ENCODE measurements at places on chromosomes 16 and 17. TPM values are rescaled to one million over a fixed set of nuclear protein-coding genes. Genes with fewer than 3 reads are reported as not detected.
A peak's percentile ranks its signal among the peaks of the same experiment; 100 is the strongest.

DNA sequence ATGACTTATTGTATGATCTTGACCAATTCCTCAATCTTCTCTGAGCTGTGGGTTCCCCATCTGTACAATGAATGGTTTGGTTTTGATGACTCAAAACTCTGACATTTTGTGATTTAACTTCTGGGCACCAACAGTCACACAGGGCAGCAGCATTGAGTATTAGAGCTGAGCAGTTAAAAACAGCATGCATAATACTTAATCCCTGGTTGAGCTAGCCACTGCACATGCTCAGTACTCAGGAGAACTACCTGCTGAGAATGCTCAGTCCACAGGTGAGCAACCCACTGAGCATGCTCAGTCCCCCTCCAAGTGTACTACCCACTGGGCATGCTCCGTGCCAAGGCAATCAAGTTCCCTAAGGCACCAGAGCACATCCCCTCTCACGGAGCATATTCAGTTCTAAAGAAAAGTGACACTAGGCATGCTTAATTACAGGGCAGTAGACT lies 68.7 kb downstream of the AIPL1 start:
- no peaks in the 10 kb centered on the region for H3K27me3 ChIP-seq
- H3K27ac ChIP-seq, result no peak overlapping the region
- no peak for DNase-seq
- H3K4me1 ChIP-seq, result peaks cover 5% of the 10 kb centered on the region
- no peak overlapping the region for H3K4me3 ChIP-seq

- peaks cover 4% of the 10 kb centered on the region for H3K4me1 ChIP-seq
- DNase-seq, result no peak
- H3K27me3 ChIP-seq, result peaks cover 27% of the 10 kb centered on the region
- H3K4me3 ChIP-seq, result no peak overlapping the region
Measured at GRCh38 chr17:49580055-49580721, 4.5 kb downstream of the NXPH3 start.

DNA sequence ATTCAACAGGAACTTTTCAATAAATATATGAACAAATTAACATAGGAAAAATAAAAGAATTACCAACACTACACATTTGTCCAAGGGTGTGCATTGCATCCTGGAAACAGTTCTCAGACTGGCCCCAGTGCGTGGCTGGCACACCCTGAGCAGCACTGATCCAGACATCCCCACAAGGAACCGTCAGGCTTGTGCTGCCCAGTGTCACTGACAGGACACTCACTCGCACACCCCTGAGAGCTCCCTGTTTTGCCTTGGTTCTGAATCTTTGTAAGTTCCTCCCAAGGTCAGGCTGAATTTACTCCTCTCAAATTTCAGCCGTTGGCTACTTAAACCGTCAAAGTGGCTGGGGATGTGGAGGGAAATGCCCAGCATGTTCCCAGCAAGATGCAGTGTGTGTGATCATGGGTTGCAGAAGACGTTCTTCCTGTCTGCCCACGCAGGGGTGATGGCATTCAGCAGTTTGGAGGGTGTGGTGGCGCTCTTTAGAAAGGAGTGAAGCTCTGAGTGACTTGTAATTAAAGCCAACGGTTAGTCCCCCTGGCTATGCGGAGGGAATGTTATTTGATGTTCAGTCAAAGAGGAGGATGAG lies 1.7 kb downstream of the MT2A start:
- peaks cover 33% of the 10 kb centered on the region for H3K27me3 ChIP-seq
- DNase-seq, result no peak

DNA sequence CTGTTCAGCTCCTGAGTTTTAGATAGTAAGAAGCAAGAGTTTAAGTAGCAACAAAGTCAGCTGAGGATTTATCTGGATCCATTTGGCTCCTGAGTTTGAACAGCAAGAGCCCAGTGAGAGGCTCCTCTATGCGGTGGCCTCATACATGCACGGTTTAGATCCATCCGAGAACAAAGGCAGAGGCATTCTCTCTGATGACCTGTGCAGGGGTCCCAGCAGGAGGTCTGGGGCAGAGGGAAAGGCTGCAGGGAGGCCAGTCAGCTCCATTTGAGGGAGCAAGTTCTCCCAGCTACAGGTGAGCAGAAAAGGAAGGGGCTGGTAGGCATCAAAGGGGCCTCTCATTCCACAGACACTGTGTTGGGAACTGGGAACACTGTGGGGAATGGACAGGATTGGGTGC lies 16.5 kb downstream of the PITPNM3 start:
- H3K4me3 ChIP-seq, result no peak overlapping the region
- no peak overlapping the region for H3K27ac ChIP-seq
- H3K36me3 ChIP-seq, result no peaks in the 10 kb centered on the region
- H3K4me1 ChIP-seq, result no peaks in the 10 kb centered on the region
- no peak for DNase-seq

ZFP1 gene
- total RNA-seq, result 21.8 TPM

DNA sequence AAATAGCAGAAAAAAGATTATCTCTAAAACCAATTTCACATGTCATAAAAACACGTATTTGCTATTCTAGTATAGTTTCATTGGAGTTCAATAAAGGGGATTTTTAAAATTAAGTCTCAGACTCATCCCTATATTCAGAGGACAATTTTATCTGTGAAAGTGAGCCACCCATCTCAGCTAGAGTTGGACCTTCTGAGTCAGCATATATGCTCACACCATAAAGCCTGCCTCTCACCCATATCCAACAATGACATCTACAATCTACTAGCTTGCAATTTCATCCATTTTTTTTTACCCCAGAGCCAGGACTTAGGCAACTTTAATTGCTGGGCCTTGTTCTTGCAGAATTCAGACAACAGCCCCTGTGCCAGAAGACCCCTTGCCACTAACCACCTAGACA lies 165.3 kb upstream of the DYNLRB2 start:
- no peaks in the 10 kb centered on the region for H3K4me1 ChIP-seq
- peaks cover 21% of the 10 kb centered on the region for H3K27me3 ChIP-seq
- H3K36me3 ChIP-seq, result no peaks in the 10 kb centered on the region
- H3K27ac ChIP-seq, result no peak overlapping the region
- no peak overlapping the region for H3K4me3 ChIP-seq

DNA sequence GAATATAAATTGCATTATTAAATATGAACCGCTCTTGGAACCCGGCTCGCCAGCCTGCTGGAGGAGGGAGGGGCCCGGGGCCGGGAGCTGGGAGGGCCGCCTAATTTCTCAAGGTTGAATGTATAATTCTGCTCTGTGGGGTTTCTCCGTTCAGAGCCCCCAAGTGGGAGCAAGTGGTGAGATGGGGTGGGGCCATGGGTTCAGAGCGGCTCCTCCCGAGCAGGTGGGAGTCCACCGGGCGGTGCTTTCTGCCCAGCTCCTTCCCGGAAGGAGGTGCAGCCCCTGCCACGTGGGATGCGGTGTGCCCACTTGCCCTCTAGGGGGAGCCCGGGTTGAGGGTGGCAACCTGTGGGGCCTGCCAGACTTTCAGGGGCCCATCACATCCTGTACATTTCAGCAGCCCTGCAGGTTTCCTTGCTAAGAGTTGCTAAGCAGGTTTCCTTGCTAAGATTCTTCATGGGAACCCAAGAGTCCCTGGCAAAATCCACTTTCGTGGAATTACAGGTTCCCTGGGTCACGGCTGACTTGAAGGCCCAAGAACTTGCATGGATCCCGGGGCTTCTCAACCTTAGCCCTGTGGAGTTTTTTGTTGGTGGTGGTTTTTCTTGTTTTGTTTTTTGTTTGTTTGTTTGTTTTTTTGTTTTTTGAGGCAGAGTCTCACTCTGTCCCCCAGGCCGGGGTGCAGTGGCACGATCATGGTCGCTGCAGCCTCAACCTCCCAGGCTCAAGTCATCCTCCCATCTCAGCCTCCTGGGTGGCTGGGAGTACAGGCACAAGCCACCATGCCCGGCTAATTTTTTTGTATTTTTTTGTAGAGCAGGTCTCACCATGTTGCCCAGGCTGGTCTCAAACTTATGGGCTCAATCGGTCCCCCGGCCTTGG lies 196.7 kb upstream of the GSE1 start:
- H3K27ac ChIP-seq, result no peak overlapping the region
- no peaks in the 10 kb centered on the region for H3K27me3 ChIP-seq
- H3K4me3 ChIP-seq, result no peak overlapping the region
- H3K4me1 ChIP-seq, result peaks cover 21% of the 10 kb centered on the region
- no peaks in the 10 kb centered on the region for H3K36me3 ChIP-seq
- peak; percentile 76 for DNase-seq

GRCh38 chr17:1481736-1482135 lies 10.8 kb downstream of the MYO1C start:
- DNase-seq, result no peak
- peaks cover 20% of the 10 kb centered on the region for H3K36me3 ChIP-seq

DNA sequence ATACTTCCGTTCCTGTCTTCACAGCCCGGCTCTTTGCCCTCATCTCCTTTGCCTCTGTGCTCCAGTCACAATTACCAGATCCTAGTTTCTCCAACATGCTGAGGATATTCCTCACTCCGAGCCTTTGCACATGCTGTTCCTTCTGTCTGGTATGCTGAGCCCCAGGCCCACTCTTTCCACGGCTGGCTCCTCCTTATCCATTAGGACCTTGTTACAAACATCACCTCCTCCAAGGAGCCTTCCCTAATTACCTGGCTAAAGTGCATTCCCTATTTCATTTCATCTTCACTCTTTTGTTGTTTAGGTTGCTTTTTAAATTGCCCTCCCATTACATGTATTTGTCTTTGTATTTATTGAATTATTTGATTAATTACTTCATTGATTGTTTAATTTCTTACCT lies 14.9 kb upstream of the ADGRG1 start:
- H3K4me1 ChIP-seq, result peaks cover 12% of the 10 kb centered on the region
- no peak overlapping the region for H3K27ac ChIP-seq
- no peak for DNase-seq
- no peaks in the 10 kb centered on the region for H3K27me3 ChIP-seq
- no peak overlapping the region for H3K4me3 ChIP-seq

DNA sequence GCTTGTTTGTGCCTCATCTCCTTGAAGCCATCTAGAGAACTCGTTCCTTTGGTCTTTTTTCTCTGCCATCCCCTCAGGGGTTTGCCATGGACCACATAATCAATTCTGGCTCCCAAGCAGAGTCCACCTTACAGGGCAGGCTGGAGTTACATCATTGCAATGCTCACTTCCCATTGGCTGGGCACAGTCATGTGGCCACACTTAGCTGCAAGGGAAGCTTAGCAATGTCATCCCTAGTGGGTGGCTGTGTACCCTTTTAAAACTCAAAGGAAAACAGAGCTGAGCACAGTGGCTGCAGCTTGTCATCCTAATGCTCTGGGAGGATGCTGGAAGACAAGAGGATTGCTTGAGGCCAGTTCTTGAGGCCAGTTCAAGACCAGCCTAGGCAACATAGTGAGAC lies 41.9 kb upstream of the POLR3E start:
- H3K27ac ChIP-seq, result no peak overlapping the region
- no peak for DNase-seq
- no peak overlapping the region for H3K4me3 ChIP-seq
- peaks cover 52% of the 10 kb centered on the region for H3K36me3 ChIP-seq
- H3K4me1 ChIP-seq, result no peaks in the 10 kb centered on the region

- no peaks in the 10 kb centered on the region for H3K27me3 ChIP-seq
- H3K4me3 ChIP-seq, result no peak overlapping the region
- H3K36me3 ChIP-seq, result peaks cover 3% of the 10 kb centered on the region
- H3K27ac ChIP-seq, result no peak overlapping the region
- DNase-seq, result no peak
Measured at GRCh38 chr16:67286441-67287235, 7.3 kb downstream of the PLEKHG4 start.

HSD11B2 gene
- total RNA-seq, result 4.1 TPM

DNA sequence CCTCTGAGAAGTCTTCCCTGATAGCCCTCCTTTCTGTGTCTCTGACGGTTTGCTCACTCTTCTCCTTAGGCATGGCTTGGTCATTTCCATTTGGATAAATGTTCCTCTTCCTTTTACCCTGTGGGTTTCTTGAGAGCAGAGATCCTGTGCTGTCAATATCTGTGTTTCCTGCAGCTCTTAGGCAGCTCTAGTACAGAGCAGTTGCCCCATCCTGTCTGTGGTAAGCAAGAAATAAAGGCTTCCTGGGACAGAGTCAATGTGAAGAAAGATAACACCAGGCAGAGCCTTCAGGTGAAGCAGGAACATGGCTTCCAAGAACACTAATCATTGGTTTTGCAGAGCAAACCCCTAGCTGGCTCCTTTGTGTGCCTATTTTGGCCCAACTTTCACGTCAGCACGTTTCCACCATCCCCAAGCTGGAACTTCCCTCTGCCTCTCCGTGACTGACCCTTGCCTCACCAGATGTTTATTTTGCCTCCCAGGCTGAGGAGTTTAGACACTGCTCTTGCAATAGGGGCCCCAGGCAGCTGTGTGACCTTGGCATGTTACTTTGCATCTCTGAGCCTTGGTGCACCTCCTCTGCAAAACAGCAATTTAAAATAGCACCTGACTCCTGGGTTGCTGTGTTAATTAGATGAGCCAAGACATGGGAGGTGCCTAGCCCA lies 49.6 kb upstream of the SIAH1 start:
- no peak overlapping the region for H3K27ac ChIP-seq
- DNase-seq, result no peak
- H3K36me3 ChIP-seq, result no peaks in the 10 kb centered on the region

- H3K4me1 ChIP-seq, result peaks cover 35% of the 10 kb centered on the region
- peaks cover 12% of the 10 kb centered on the region for H3K36me3 ChIP-seq
- H3K27ac ChIP-seq, result peak overlapping the region; percentile 96
- no peak for DNase-seq
- H3K27me3 ChIP-seq, result peaks cover 74% of the 10 kb centered on the region
Measured at GRCh38 chr16:54285414-54286089, 1.0 kb downstream of the IRX3 start.

NT5C gene
- total RNA-seq, result 51.0 TPM

Data from mesothelial cell of epicardium (in vitro differentiated cells).